ENCODE measurements at places on chromosomes 3 and 15. TPM values are rescaled to one million over a fixed set of nuclear protein-coding genes. Genes with fewer than 3 reads are reported as not detected.
A peak's percentile ranks its signal among the peaks of the same experiment; 100 is the strongest.

GRCh38 chr3:117442566-117442965 lies 733.0 kb downstream of the TUSC7 start:
- H3K4me1 ChIP-seq = no peaks in the 10 kb centered on the region
- no peaks in the 10 kb centered on the region for H3K36me3 ChIP-seq
- DNase-seq = no peak

DNA sequence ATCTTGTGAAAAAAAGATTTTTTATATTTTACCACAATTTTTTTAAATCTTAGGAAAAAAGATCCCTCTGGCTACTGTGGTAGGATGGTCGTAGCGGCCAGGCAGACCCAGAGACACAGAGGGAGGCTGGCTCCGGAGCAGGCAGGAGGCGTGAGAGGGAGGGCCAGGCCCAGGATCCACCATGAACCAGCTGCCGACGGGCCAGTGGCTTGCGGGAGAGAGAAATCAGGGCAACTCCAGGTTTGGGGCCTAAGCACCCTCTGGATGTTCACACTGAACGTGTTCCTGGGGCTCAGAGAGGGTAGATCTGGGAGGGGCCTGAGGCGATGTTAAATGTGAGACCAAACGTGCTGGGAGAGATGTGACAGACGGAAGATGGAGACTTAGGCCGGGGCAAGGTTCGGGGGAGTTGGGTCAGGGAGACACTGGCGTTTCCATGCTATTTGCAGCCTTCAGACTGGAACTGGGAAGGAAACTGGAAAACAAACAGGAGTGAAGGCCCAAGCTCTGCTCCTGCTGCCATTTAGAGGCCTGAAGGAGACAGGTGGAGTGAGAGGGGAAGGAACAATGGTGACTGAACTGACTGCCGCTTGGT lies 1.6 kb upstream of the VILL start:
- no peak overlapping the region for H3K4me3 ChIP-seq
- H3K36me3 ChIP-seq = no peaks in the 10 kb centered on the region
- DNase-seq = no peak
- no peak overlapping the region for H3K27ac ChIP-seq
- peaks cover 5% of the 10 kb centered on the region for H3K27me3 ChIP-seq

GRCh38 chr3:99317201-99317600 lies 321.2 kb upstream of the COL8A1 start:
- H3K36me3 ChIP-seq = no peaks in the 10 kb centered on the region
- DNase-seq = no peak
- H3K27ac ChIP-seq = no peak overlapping the region
- H3K4me3 ChIP-seq = no peak overlapping the region
- no peaks in the 10 kb centered on the region for H3K27me3 ChIP-seq

DNA sequence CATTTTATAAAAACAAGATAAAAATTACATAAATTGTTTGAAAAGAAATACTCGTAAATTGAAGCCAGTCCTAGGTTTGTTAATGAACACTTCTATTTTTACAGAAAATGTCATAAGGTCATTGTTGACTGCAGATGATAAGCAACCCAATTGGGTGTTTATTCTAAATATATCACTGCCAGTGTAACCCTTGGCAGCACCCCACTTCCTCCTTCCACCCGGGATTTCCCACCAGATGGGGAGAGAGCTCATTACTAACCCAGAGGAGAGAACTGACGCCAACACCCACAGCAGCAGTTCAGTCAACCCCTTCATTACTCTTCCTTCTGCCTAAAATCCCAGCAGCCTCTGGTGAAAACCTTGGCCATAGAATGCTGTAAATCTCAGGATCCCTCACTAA lies 307.6 kb downstream of the GAP43 start:
- DNase-seq = no peak
- no peak overlapping the region for H3K4me3 ChIP-seq
- no peaks in the 10 kb centered on the region for H3K27me3 ChIP-seq
- H3K27ac ChIP-seq = no peak overlapping the region
- H3K4me1 ChIP-seq = peaks cover 5% of the 10 kb centered on the region

DNA sequence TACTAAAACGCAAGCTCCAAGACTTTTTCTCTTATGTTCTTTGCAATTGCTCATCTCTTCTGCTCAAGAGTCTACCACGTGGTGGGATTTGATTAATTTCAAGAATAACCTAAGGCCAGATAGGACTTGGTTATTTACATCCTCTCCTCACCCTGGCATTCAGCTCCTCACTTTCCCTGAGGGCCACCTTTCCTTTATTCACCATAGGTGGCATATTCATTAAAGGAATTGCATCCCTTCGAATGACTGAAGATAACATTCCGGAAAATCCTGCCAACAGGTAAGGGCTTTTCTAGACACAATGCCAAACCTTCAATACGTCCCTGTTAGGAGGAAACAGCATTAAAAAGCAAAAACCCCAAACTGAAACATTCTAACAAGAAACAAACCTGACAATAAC lies 220.0 kb upstream of the KBTBD8 start:
- H3K4me1 ChIP-seq = no peaks in the 10 kb centered on the region
- no peak overlapping the region for H3K4me3 ChIP-seq
- H3K36me3 ChIP-seq = no peaks in the 10 kb centered on the region
- no peak for DNase-seq
- H3K27ac ChIP-seq = no peak overlapping the region
- no peaks in the 10 kb centered on the region for H3K27me3 ChIP-seq

- DNase-seq = no peak
- no peak overlapping the region for H3K4me3 ChIP-seq
- H3K4me1 ChIP-seq = no peaks in the 10 kb centered on the region
- no peak overlapping the region for H3K27ac ChIP-seq
These were observed 265.4 kb downstream of the VPS13C start for GRCh38 chr15:61794881-61795280.

DNA sequence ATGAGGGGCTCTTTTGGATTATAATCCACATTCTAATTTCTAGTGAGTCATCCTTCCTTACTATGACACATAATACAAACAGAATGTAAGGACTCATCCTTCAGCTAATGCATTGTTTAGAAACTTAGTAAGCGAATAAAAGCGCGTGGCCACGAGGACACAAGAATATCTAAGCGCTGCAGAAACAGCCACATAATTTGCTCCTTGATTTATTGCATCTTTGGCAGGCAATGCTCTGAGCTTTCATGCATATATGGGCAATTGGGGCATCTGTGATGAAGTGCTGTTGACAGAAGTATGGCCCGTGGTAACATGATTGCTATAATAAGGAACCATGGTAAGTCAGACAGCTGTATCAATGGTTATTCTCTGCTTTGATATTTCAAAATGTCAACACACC lies 191.3 kb upstream of the ZNF385D start:
- H3K4me3 ChIP-seq = no peak overlapping the region
- peak; percentile 81 for DNase-seq
- H3K36me3 ChIP-seq = no peaks in the 10 kb centered on the region
- no peaks in the 10 kb centered on the region for H3K27me3 ChIP-seq
- H3K4me1 ChIP-seq = no peaks in the 10 kb centered on the region
- peak overlapping the region; percentile 36 for H3K27ac ChIP-seq

- H3K27me3 ChIP-seq = no peaks in the 10 kb centered on the region
- no peaks in the 10 kb centered on the region for H3K4me1 ChIP-seq
- no peaks in the 10 kb centered on the region for H3K36me3 ChIP-seq
- no peak overlapping the region for H3K27ac ChIP-seq
These were observed 100.1 kb downstream of the VGLL3 start for GRCh38 chr3:86890741-86891396.

- no peaks in the 10 kb centered on the region for H3K27me3 ChIP-seq
- H3K4me3 ChIP-seq = no peak overlapping the region
- peaks cover 49% of the 10 kb centered on the region for H3K4me1 ChIP-seq
- H3K27ac ChIP-seq = peak overlapping the region; percentile 97
- DNase-seq = peak; percentile 96
These were observed 75.0 kb downstream of the FEM1B start for GRCh38 chr15:68352401-68353062.

DNA sequence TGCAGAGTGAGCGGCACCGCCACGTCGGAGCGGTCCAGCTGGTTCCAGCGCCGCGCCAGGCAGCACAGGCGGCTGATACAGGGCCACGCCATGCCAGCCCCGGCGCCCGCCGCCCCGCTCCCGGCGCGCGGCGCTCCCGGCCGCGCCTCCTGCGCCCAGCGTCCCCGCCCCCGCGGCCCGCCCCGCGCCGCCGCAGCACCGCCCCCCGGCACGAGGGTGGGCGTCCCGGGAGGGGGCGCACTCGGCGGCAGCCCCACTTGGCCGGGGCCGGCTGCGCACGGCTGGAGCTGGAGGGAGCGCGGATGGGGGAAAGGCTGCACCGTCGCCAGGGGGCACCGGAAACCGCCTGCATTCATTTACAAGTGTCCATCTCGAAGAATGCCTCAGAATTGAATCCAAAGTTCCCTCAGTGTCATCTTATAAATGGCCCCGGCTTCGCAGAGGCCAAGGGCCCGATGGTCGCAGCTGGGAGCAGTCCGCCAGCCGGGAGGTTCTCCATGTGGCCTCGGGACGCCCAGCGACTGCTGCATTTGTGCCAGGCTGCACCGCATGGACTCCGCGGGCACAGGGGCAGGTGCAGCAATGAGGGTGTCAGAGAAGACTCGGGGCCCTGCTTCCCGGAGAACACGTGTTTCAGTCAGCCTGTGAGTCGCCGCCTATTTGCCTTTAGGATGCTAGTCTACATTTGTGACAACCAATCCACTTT lies at the start of gene MAP6D1:
Gene MAP6D1 (minus strand): TSS at position 122 of the 706 bp plus-strand sequence. CDS start 30 bp downstream, at position 92.
- H3K4me3 ChIP-seq = peak within 1 kb of the TSS; percentile 63
- H3K36me3 ChIP-seq = no peaks in the 10 kb centered on the region
- H3K27ac ChIP-seq = no peak within 1 kb of the TSS
- no peaks in the 10 kb centered on the region for H3K27me3 ChIP-seq

DNA sequence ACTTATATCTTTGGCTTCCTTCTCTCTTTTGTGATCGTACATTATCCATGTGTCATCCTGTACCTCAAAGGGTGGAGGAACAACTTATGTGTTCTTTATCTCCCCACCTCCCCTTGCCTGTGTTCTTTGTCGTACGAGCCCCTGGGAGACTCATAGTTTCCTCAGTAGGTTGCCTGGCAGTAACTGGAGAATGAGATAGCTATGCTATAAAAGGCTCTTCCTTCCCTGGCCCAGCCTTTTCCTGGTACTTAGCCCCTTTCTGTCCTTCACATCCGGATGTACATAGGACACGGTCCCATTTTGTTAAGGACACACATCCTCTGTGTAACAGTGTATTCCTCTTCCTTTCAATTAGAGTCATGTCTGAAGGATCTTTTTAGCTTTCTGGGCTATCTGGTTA lies 32.1 kb downstream of the PLCL2 start:
- no peaks in the 10 kb centered on the region for H3K27me3 ChIP-seq
- no peak for DNase-seq
- peak overlapping the region; percentile 66 for H3K27ac ChIP-seq
- no peaks in the 10 kb centered on the region for H3K36me3 ChIP-seq
- H3K4me1 ChIP-seq = peaks cover 10% of the 10 kb centered on the region

The GLDN gene
- total RNA-seq = 0.09 TPM

The GOLGA8J gene
- total RNA-seq = 0.67 TPM

Data from astrocyte (in vitro differentiated cells and primary cell).